AG10803 (cell line): ENCODE measurements at places on chromosomes 2 and 18.

DNA sequence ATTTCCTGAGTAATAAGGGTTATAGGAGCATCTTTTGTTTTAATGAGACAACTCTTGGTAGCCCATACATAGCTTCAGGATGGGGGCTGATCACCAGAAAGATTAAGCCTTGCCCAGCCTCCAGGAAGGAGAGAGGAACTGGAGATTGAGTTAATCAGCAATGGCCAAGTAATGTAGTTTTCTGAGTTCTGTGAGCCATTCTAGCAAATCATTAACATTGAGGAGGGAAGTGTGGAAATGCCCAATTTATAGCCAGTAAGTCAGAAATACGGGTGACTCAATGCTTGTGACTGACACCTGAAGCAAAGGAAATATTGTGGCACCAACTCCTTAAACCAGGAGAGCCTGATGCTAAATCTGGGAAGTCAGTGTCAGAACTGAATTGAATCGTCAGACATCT, 205.1 kb upstream of the SRD5A2 start:
- DNase-seq = no peak

GRCh38 chr2:158659483-158659882, 135.6 kb upstream of the DAPL1 start:
- no peak for DNase-seq

- no peak for DNase-seq
These were observed 485.7 kb downstream of the TXNL1 start for GRCh38 chr18:56152551-56153310.

GRCh38 chr2:189504238-189504637, 63.0 kb downstream of the WDR75 start:
- no peak for DNase-seq

GRCh38 chr2:128646091-128646490, 327.4 kb upstream of the HS6ST1 start:
- DNase-seq = no peak

DNA sequence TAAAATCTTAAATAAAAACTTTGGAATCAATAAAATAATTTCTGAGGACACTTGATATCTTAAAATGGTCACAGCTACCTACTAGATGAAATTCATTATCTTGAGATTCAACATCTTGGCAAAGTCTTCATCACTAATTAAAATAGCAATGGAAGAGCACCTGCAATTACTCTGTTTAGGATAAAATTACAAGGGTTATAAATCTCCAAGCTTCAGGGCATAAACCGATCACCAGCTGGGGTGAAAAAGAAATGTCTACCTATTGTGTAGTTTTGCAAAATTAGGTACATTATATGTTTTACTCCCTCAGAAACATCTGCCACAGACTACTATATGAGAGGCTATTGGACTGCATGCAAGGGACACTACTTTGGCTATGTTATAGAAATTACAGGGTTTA, 327.1 kb downstream of the CCDC178 start:
- DNase-seq = no peak

DNA sequence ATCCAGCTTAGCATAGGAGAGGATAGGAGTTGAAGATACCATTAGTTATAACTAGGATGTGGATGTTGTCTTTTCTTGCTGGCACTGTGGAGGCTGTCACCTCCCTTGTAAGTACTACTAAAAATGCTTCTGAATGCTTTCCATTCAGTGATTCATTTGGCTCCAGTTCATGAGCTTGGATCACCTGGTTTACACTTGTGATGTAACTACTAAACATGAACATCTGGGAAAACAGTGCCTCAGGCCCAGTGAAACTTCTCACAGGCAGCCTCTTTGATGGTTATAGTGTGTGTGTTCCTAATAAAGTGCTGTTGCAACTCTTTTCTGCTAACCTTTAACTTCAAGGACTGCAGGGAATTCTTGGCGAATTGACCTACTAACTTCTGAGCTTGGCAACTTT, 13.0 kb upstream of the SLC9A2 start:
- peak; percentile 10 for DNase-seq

DNA sequence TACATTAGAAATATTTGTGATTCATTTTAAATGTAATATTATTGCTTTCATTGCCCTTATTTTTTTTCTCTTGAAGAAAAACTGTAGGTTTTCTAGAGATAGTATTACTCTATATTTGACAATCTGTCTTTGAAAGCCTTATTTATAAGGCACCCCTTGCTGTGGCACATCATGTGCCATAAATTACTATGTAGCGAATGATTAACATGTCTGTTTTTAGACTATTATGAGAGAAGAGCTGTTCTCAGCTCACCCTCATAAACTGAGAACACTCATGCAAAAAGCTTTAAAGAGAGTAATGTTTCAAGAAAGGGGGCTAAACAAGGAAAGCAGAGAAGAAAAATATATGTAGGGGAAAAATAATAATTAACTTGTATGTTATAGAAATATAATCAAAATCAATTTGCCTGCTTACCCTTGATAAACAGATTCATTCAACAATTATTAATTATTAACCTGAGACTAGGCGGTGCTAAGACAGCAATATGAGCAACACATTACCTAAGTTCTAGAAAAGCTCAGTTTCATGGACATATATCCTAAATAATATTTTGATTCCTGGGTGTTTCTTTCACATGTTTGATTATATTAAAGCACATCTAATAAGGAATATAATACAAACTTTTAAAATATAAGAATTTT, 69.0 kb downstream of the RAB3GAP1 start:
- DNase-seq = no peak

DNA sequence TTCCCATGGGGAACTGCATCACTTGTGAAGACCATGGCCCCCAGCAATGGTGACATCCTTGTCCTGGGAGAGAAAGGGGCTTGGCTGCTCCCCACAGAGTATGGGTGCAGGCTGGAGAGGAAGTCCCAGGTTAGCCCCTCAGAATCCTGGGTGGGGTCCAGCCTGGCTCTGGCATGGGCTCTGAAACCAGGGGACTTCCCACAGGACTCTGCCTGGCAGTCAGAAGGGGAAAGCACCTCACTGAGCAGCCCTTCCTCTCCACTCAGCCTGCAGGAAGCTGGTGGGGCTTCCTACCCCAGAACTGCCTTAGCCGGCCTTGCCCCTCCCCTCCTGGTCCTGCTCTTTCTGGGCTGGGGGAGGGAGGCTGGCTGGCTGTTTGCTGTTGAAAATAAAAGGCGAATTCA, 3.7 kb downstream of the NEURL3 start:
- no peak for DNase-seq

DNA sequence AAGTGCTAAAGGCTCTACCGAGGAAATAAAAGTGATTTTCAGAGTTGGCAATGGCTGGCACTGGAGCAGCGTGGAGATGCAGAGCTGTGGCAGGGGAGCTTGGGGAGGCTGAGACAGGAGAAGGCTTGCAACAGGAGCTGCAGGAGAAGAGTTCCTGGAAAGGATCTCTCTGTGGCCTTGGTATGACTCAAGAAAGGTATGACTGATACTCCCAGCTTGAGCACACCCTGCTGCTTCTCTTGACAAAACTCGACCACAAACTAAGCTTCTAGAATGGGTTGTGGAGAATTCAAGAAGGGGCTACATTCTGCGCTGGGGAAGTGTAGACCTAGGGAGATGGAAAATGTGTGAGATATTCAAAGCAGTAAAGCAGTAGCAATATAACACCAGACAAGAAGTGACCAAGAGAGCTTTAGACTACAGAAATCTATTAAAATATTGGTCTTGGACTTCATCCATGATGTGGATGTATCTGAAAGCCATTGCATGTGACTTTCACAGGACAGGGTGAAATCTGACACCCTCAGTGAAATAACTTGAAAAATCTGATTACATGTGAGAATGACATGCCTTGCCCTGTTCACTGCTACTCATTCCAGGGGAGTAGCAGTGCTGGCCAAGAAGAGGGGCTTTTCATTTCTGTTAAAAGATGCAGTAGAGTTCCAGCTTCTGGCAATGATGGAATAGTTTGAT, 41.5 kb downstream of the SUCLG1 start:
- DNase-seq = peak; percentile 19

- no peak for DNase-seq
These were observed 43.5 kb downstream of the SLC9A2 start for GRCh38 chr2:102662833-102663232.

GRCh38 chr18:72742002-72742401, 125.8 kb downstream of the NETO1 start:
- DNase-seq = no peak
